Forelimb muscle (tissue), 1 donor: ENCODE measurements at places on chromosomes 7 and 10. TPM values are rescaled to one million over a fixed set of nuclear protein-coding genes. Genes with fewer than 3 reads are reported as not detected.

The NODAL gene
- polyA plus RNA-seq: 0.46 TPM

The FXYD4 gene
- polyA plus RNA-seq: 1.1 TPM

The TMEM243 gene
- 13.3 TPM for polyA plus RNA-seq

The AGMO gene
- 0.24 TPM for polyA plus RNA-seq

The DGKI gene
- polyA plus RNA-seq: 0.68 TPM

The EPHB6 gene
- polyA plus RNA-seq: 4.2 TPM

The COBL gene
- 117 TPM for polyA plus RNA-seq

DNA sequence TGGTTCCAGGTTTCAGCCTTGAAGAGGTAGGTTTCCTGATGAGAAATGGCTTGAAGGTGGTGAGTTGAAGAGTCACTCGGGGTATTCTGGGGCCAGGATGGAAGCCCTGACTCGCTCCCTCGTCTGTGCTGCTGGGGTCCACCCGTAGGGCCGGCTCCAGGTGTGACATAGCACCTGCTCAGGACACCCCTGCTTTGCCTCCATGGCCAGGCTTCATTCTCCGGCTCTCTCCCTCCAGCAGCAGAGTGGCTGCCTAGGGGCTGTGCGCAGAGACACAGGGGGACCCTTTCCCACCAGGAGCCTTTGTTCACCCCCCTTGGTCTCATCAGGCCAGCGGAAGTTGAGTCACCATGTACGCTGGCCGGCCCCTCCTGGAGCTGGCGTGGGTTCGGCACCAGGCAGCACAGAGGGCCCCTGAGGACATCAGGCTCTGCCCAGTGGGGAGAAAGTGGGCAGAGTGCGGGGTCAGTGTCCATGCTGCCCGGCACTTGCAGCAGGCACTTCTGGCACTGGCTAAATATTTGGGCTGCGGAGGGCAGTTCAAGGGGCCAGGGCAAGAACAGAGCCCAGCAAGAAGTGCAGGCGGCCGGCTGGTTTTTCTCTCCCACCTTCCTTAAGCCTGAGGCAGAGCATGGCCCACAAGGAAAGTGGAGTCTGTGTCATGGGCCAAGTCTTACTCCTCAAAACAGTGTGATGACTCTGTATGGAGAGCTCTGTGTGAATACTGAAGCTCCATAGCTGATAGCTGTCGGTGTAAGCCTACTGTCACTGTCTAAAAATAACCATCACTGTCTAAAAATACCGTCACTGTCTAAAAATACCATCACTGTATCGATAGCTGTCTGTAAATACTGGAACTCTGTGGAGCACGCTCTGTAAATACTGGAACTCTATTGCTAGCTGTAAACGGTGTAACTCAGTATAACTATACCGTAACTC is 3.7 kb upstream of the PRKAR1B start:
- DNase-seq: no peak

DNA sequence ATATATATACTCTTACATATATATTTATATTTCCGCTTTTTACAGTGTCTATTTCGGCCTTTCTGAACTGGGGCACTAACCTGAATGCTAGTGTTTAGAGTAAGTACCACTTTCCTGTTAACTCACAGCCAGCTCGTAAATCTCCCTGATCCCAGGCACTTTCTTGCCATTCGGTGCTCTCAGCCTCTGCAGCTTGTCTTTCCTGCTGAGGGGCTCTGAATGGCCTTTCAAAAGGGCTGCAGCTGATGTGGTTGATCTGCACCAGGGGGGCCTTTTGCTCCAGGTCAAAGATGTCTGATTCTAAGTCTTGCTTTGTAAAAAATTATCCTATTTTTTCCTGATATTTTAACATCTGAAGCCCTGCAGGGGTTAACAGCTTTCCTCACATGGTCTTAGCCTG is 25.5 kb upstream of the HPS1 start:
- no peak for DNase-seq

DNA sequence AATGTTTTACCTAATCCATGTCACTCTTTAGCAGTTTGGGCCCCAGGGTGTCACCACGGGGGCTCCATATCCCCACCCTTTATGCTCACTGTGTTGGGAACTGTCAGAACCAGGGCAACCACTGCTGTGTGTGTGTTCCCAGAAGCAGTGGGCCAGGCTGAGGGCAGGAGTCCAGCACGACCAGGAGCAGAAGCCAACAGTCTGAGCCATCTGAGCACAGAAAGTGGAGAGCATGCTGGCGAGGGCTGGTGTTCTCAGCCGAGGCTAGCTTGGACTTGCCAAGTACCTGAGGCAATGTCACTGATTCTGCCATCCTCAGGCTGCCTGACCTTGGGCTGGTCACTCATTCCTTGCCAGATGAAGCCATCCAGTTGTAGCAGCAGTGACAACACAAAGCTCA is 285.0 kb downstream of the BMPER start:
- DNase-seq: no peak

GRCh38 chr10:29794776-29795611 is 160.2 kb upstream of the SVIL start:
- no peak for DNase-seq

DNA sequence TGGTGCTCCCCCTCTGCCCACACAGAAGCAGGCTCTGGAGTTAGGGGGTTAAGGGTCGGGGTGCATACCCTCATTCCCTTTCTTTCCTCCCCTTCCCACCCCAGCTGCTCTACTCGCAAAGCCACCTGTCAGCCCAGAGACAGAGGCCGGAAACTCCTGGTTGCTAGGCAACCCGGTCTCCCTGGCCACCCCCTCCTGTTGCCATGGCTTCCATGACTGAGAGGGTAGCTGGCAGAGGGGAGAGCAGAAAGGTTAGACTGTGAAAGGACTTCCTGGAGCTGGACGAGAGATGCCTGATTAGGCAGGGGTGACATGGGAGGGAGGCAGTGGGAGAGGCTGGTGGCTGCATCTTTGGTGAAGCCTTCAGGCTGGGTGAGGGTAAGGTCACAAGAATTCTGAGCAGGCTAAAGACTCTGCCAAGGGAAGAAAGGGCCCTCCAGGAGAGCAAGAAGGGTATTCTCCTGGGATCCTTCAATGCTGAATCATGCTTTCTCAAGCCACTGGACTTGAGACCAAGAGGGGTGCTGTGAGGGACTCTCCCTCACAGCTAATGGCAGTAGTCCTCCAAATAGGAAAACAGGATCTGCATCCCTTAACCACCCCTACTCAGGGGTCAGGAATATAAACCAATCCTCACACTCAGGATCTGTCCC is 5.4 kb downstream of the PSD start:
- no peak for DNase-seq

DNA sequence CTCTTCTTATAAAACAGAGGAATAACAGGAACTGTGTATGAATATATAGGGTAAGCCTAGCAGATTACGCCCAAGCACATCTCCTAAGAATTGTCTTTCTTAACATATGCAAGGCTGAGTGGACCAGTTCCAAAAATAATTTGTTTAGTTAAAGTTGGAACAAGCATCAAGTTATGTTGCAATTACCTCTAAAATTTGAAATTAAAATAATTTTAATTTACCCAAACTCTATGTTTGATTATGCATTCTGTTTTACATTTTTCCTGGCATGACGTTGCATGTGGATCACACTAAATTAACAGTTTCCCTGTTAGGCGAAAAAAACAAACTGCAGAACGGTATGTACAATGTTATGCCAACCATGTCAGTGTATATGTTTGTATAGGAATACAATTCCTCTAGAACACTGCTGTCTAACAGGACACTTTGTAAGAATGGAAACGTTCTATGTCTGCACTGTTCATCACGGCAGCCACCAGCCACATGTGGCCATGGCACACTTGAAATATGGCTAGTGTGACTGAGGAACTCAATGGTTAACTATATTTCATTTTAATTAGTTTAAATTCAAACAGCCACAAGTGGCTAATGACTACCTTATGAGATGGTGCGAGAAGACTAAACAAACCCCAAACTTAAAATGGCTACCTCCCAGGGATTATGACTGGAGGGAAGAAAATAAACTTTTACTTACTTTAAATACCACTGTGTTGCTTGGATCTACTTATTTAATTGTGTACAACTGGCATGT is 281.1 kb upstream of the KLF14 start:
- DNase-seq: no peak

DNA sequence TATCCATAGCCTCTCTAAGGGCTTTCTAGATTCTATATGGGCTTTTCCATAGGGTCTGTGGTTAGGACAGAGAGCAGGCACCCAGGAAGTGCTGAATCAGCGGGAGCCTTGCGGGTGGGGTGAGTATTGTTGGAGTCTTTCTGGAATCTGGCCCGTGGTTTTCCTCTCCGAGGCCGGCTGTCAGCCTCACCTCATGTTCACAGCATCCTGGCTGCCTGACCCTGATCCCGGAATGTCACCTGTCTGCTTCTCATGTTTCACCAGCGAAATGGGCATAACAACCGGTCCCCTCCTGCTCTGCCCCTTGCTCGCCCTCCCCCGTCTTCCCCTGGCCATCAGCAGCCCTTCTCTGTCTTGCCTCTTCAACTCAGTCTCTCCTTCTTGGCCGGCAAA is 36.5 kb downstream of the DDIT4 start:
- DNase-seq: no peak

DNA sequence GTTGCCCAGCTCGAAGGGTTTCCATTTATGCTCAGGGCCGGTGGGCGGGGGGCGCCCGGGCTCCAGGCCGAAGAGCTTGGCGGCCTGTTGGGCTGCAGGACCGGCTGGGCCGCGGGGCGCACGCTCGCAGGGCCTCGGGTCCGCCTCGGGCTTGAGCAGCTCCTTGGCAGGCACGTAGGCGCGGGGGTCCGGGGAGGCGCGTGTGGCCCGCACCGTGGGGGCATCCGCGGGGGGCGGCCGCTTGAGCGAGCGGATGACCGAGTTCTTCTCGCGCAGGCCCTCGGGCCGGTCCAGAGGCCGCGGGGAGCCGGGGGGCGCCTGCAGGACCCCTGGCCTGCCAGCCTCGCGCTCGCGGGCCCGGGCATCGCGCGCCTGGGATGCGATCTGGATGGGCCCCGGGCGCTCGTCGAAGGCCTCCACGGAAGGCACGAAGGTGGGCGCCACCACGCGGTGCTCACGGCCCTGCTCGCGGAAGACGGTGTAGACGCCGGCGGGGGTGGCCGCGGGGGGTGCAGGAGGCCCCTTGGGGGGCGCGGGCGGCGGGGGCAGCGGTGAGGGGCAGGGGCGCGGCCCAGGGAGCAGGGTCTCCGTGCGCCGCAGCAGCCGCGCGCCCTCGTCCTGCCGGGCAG is 35.2 kb downstream of the TNRC18 start:
- DNase-seq: no peak

GRCh38 chr10:123250640-123251039 is 96.4 kb downstream of the BUB3 start:
- no peak for DNase-seq

- DNase-seq: no peak
These were observed 16.3 kb downstream of the RBM33 start for GRCh38 chr7:155660758-155661093.

DNA sequence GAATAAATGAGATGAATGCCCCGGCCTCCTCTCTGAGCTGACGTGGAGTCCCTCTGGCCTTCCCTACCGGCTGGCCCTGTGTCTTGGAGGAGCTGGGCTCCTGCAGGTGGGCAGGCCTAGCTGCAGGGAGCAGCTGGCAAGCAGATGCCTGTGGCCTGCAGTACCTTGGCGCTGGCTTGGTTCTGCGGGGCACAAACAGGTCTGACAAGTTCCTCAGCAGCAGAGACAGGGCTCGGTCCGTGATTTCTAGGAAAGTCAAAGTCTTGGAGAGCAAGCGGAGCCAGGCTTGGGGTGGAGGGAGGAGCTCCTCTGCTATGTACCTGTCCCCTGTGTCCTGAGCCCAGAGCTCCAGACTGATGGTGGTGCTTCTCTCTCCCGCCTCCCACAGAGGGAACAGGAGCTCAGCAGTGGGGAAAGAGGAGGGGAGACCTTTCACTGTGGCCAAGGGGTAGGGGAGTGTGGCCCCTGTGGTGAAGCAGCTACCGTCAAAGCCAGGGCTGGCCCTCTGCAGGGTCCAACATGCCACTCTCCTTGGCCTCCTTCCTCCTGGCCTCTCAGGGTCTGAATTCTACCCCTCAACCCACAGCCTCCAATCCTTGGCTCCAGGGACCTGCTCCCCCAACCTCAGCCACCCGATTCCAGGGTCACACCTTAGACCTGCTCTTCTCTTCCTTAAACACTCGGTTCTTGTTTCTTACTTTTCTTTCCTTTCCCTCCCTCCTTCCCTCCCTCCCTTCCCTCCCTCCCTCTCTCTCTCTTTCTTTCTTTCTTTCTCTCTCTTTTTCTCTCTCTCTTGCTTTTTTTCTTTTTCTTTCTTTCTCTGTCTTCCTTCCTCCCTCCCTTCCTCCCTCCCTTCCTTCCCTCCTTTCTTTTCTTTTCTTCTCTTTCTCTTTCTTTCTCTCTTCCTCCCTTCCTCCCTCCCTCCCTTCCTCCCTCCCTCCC is 20.1 kb downstream of the MYL10 start:
- DNase-seq: no peak
